ENCODE measurements at places on chromosomes 1 and 21.

DNA sequence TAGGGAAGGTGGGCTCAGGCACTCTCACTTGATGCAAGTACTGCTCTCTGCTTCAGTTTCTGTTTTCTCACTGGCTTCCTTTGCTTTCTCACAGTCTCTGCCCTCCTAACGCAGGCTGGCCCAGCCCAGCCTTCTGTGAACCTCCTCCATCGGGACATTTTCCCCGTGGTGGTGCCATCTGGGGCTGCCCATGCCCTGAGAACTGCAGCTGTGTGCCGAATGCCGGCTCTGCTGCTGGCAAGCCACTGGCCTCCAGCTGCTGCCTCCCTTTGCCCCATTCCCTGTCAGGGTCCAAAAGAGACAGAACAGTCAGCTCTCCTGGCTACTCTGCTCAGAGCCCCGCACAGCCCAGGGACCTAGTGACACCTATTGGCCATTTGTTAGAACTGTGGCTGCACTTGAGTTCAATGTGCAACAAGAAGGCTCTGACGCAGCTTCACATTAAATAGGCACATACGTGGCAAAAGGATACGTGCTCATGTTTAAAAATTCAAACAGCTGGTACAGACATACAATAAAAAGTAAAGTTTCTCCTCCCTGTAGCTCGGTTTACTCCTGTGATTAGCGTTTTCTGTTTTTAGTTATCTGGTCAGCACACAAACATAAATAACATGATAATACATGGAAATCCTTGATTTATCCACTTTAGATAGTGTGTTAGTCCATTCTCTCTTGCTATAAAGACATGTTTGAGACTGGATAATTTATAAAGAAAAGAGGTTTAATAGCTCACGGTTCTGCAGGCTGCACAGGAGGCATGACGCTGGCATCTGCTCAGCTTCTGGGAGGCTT is 46.6 kb downstream of the FCRL5 start:
- no peak overlapping the region for H3K27ac ChIP-seq
- peak; percentile 76 for DNase-seq
- H3K4me3 ChIP-seq, result no peak overlapping the region
- H3K27me3 ChIP-seq, result peaks cover 8% of the 10 kb centered on the region
- peaks cover 3% of the 10 kb centered on the region for H3K4me1 ChIP-seq

DNA sequence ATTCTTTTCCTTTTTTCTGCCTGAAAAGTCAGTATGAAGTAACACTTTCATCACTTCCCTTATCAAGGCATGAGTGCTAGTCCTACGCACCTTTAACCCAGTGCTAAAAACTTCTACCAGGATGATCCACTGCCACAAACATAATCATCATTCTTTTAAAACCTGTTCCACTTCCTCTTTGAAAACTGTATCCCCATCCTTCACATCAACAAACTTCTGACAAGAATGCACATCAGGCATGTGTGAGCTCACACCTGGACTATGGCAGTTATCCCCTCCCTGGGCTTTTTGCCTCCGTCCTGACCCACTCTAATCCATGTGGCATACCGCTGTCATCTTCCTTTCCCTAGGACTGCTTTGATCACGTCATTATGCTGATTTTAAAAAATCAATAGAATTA is 70.2 kb downstream of the ESRRG start:
- DNase-seq, result no peak
- H3K27ac ChIP-seq, result no peak overlapping the region
- H3K4me1 ChIP-seq, result no peaks in the 10 kb centered on the region
- no peak overlapping the region for H3K4me3 ChIP-seq
- H3K27me3 ChIP-seq, result no peaks in the 10 kb centered on the region

GRCh38 chr1:175188936-175189335 is 3.6 kb downstream of the KIAA0040 start:
- peaks cover 70% of the 10 kb centered on the region for H3K4me1 ChIP-seq
- H3K36me3 ChIP-seq, result peaks cover 56% of the 10 kb centered on the region
- peak overlapping the region; percentile 99 for H3K4me3 ChIP-seq
- peak; percentile 89 for DNase-seq

- peaks cover 15% of the 10 kb centered on the region for H3K36me3 ChIP-seq
- no peak for DNase-seq
- peaks cover 26% of the 10 kb centered on the region for H3K27me3 ChIP-seq
- H3K4me1 ChIP-seq, result peaks cover 34% of the 10 kb centered on the region
- H3K4me3 ChIP-seq, result no peak overlapping the region
Measured at GRCh38 chr1:231423648-231424047, 1.6 kb upstream of the EGLN1 start.

DNA sequence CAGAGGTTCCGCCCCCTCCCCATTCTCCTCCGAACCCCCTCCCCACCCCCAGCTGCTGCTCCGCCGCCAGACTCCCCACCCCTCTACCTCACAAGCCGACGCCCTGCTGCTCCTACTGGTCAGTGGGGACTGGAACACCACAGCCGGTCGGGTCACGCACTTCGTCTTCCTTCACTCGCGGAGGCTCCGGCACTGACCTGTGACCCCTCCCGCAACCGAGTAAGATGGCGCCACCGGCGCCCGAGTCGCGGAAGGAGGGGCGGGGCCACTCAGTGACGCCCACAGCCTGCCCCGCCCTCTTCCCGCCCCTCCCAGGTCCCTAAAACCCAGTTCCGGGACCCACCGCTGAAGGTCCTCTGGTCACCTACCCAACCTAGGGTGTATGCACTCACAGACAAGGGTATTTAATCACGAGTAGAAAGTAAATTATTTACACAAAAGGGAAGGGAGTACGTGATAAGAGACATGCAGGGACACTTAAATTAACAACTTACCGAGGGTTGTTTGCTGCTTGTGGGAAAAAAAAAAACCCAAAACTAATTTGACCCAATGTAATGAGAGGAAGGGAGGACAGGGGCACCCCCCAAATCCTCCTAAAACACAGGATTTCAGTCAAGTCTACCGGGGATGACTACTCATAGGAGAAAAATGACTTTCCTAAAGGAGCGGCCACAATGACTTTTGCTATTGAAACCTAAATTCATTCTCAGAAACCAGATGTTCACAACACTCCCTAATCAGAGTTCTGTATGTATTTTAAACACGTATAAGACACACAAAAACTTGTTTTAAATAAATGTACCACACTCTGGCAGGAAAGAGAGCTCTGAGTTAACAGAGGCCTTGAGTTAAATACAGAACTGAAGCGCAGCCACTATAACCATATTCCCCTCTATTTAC is at the start of gene RIT1:
TSS of gene RIT1 (minus strand) at position 194 of the 900 bp plus-strand sequence. CDS start 588 bp downstream, outside the sequence.
- DNase-seq, result peak; percentile 95
- H3K27ac ChIP-seq, result peak within 1 kb of the TSS; percentile 99
- H3K4me1 ChIP-seq, result peaks cover 21% of the 10 kb centered on the region
- no peaks in the 10 kb centered on the region for H3K27me3 ChIP-seq

DNA sequence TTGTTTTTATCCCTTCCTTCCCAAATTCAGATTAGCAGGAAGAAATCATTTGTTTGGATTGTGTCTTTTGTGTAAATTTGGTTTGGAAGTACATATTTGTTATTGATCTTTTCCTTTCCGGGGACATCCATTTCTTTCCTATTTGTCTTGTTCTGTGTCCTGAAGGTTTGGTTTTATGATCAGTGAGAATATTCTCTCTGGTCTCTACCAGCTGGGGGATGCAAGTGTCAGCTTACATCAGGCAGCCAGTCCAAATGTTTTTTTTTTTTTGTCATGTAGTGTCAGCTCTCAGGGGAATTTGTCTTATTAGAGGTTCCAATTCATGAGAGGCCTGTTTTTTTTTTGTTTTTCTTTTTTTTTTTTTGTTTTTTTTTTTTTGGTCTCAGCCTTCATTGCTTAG is 479.2 kb upstream of the LRRC7 start:
- no peak overlapping the region for H3K27ac ChIP-seq
- H3K27me3 ChIP-seq, result no peaks in the 10 kb centered on the region
- H3K4me3 ChIP-seq, result no peak overlapping the region
- no peaks in the 10 kb centered on the region for H3K4me1 ChIP-seq

GRCh38 chr1:22496536-22497160 is 45.0 kb downstream of the ZBTB40 start:
- no peak overlapping the region for H3K4me3 ChIP-seq
- no peaks in the 10 kb centered on the region for H3K4me1 ChIP-seq
- peaks cover 13% of the 10 kb centered on the region for H3K36me3 ChIP-seq
- H3K27ac ChIP-seq, result no peak overlapping the region
- no peaks in the 10 kb centered on the region for H3K27me3 ChIP-seq
